ENCODE measurements at places on chromosomes 11 and 22. TPM values are rescaled to one million over a fixed set of nuclear protein-coding genes. Genes with fewer than 3 reads are reported as not detected.

ANO5 gene
- total RNA-seq = 79.7 TPM

SCGB1D2 gene
- total RNA-seq = 1.6 TPM

F2 gene
- total RNA-seq = not detected

CYTH4 gene
- 4.8 TPM for total RNA-seq

TEF gene
- 20.1 TPM for total RNA-seq

GRM5 gene
- not detected for total RNA-seq

TMEM86A gene
- 5.4 TPM for total RNA-seq

ARHGAP20 gene
- total RNA-seq = 0.16 TPM

CST6 gene
- not detected for total RNA-seq

PTS gene
- 27.0 TPM for total RNA-seq

C11orf42 gene
- total RNA-seq = not detected

MAPK8IP2 gene
- total RNA-seq = 0.33 TPM

PNPLA3 gene
- total RNA-seq = not detected

TRIM66 gene
- 4.1 TPM for total RNA-seq

PAMR1 gene
- 12.9 TPM for total RNA-seq

TP53AIP1 gene
- total RNA-seq = not detected

FOLR3 gene
- total RNA-seq = 1.7 TPM

PYGM gene
- 89.5 TPM for total RNA-seq

SYT7 gene
- total RNA-seq = 18.9 TPM

NOX4 gene
- 3.5 TPM for total RNA-seq

OLFML1 gene
- 7.3 TPM for total RNA-seq

OR5B21 gene
- not detected for total RNA-seq

C11orf52 gene
- total RNA-seq = 1.2 TPM

DMC1 gene
- total RNA-seq = 1.0 TPM

Measured in left ventricle myocardium inferior (tissue), 1 donor.